GM06990 (cell line): ENCODE measurements at places on chromosomes 3 and 15.
A peak's percentile ranks its signal among the peaks of the same experiment; 100 is the strongest.

GRCh38 chr3:134754768-134755559, 40.1 kb upstream of the EPHB1 start:
- DNase-seq: no peak

GRCh38 chr3:125591116-125591760, 4.1 kb downstream of the OSBPL11 start:
- DNase-seq: no peak

GRCh38 chr3:119690043-119690656, 12.7 kb upstream of the CFAP91 start:
- no peak for DNase-seq

DNA sequence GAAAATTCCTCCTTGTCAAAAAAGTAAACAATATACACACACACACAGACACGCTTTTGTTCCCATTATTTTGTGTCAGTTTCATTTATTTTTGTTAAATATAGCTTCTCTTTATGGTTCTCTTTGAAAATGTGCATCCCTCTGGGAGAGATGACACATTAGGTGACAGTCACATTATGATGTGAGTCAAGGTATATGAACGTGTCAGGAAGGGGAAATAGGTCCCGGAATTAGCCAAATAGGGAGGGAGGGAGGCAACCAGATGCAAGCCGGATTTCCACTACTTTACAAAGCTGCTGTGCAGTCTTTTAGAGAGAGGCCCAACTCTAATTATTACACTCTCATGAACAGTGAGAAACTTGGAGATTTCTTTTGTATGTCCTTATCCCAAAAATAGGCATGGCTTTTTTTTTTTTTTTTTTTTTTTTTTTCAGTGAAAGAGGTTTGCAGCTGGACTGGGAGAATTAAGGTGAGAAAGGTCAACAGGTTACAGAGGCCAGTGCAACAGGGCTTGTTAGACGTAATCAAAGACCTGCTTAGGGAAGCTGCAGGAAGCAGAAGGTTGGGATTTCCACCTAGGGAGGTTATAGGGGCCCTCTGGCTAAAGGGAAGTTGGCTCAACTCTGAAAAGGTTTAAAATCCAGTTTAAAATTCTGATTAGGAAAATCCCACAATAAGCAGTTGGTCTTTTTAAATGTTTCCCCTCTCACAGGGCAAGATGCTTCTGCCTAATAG, 240.5 kb upstream of the UBE2E1 start:
- DNase-seq: no peak

GRCh38 chr15:44471885-44472455, 44.5 kb downstream of the CTDSPL2 start:
- no peak for DNase-seq

GRCh38 chr3:106329521-106329920, 460.7 kb upstream of the CBLB start:
- no peak for DNase-seq

- no peak for DNase-seq
Observed at GRCh38 chr15:42064271-42064670, 30.1 kb downstream of the PLA2G4D start.

- no peak for DNase-seq
Observed at GRCh38 chr15:67072442-67072841, 7.0 kb downstream of the SMAD3 start.

DNA sequence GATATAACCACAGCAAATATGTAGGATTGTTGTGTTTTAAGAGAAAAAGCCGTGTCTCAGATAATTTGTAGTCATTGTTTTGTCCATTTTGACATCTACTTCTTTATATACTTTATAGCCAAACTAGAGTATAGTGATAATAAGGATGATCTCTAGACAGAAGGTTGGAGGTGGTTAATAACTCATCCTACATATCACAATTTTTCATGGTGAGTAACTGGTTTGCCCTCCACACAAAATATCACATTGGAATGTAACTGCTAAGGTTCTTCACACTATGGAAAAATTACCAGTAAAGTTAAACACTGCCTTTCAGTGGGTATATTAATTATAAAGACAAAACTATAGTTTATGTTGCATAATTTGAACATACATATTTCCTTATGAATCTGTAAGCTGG, 380.7 kb downstream of the LPP start:
- DNase-seq: no peak

- DNase-seq: no peak
Observed at GRCh38 chr3:111763968-111764367, 95.1 kb upstream of the PHLDB2 start.

- peak; percentile 37 for DNase-seq
Observed at GRCh38 chr3:103218146-103218545, 783.3 kb downstream of the ZPLD1 start.

- DNase-seq: no peak
Observed at GRCh38 chr3:21105784-21106183, 645.2 kb downstream of the ZNF385D start.

DNA sequence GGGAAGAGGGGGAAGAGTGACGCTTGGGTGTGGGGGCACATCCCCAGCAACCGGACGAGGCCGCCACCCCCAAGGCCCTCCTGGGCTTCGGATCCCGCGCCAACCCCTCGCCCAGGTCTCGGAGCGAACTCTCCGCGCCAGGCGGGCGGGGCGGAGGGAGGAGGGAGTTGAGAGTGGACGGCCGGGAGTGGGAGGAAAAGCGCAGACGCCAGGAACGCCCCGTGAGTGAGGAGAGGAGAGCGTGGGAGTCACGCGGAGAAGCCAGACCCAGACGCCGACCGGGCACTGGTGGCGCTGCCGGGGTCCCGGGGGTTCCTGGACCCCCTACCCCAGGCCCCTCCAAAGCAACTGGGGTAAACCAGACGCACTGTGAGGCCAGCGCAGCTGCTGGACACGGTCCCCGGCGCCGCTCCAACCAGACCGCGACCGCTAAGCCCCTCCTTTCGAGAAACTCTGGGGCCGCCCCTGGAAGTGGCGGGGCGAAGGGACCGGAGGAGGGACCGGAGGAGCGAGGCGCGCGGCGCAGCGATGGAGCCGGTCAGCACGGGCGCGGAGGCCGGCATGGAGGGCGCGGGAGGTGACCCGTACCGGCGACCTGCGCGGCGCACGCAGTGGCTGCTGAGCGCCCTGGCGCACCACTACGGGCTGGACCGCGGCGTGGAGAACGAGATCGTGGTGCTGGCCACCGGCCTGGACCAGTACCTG, at the start of gene EFCC1:
TSS of gene EFCC1 (plus strand) at position 204 of the 705 bp plus-strand sequence. CDS start at position 529, 325 bp downstream.
- no peak for DNase-seq

GRCh38 chr15:92020207-92020606, 166.7 kb downstream of the SLCO3A1 start:
- DNase-seq: no peak

DNA sequence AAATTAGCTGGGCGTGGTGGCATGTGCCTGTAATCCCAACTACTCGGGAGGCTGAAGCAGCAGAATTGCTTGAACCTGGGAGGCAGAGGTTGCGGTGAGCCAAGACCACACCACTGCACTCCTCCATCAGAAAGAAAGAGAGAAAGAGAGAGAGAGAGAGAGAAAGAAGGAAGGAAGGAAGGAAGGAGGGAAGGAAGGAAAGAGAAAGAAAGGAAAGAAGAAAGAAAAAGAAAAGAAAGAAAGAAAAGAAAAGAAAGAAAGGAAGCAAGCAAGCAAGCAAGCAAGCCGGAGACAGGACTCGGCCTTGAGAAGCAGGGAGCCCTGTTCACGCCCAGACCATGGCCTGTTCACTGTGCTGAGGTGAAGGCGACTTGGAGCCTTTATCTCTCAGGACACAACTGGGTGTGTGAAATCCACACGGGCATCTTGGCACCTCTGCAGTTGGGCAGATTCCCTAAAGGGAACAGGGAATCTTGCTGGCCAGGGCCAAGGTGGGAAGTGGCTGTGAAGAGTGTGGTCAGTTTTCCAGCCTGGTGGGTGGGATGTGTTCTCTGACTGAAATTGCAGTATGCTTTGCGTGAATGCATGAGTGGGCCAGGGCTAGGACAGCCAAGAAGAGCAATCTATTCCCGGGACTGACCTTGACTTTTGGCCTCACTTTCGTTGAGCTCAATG, 90.3 kb downstream of the CORO2B start:
- DNase-seq: no peak

GRCh38 chr3:113223475-113224281, 12.3 kb downstream of the BOC start:
- peak; percentile 28 for DNase-seq

GRCh38 chr15:45891766-45892165, 256.9 kb downstream of the SQOR start:
- DNase-seq: no peak

GRCh38 chr3:102000620-102001209, 151.4 kb downstream of the NFKBIZ start:
- no peak for DNase-seq

DNA sequence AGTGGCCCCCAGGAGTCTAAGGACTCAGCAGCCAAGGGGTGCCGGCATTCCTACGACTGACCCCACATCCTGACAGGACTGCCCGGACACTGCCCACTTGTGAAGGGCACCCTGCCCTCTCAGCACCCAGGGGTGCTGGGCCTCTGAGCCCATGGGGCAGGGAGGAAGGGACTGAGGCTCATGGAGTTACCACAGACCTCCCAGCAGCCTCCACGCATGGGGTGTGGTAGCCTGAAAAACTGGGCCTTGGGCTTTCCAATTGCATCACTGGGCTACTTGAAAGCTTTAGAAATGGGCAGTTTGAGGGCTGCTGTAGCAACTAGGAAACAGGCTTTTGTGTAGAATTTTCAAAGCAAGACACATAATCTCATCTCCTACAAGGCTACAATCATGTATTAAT, 13.2 kb downstream of the TKT start:
- DNase-seq: no peak

DNA sequence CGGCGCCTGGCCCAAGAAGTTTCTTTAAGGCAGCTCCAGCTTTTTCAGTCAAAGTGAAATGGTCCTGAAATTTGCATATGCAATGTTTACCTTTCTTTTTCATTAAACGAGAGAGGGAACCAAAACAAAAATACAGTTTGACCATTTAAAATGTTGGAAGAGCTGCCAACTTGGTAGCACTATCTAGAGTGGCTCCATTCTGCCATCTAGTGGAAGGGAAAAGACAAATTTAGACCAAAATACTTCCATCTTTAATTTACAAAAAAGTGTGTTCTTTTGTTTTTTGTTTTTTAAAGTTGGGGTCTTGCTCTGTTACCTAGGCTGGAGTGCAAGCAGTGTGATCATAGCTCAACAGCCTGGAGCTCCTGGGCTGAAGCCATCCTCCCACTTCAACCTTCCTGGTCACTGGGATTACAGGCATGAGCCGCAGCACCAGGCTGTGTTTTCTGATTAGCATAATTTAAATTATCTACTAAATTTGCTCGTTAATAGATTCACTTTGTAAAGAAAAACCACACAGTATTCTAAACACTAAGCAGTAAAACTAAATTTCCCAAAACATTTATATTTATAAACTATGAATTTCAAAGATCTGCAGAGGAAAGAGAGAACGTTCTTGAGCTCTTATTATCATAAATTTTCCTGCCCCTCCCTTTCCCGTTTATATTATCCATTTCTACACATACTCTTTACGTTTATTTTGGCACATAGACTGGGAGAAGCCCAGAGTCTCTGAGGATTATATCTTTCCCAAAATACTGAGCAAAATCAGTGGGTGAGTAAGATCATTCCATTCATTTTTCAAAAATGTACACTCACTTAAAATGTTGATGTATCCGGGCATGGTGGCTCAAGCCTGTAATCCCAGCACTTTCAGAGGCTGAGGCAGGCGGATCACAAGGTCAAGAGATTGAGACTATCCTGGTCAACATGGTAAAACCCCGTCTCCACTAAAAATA, 15.4 kb upstream of the RFC4 start:
- no peak for DNase-seq

DNA sequence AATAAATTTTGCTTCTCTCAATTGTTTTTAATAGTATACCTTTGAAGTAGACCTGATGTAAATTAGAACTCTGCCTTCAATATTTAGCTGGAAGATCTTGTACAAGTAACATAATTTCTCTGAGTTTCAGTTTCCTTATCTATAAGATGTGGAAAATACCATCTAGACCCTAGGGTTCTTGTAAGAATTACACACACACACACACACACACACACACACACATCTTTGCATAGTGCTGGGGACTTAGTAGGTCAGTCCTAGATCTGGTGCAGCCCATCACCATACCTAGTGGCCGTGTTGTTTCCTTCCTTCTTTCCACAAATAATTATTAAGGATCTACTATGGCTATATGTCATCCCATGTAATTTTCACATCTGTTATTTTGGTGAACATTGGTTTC, 11.0 kb downstream of the TRAT1 start:
- DNase-seq: no peak

DNA sequence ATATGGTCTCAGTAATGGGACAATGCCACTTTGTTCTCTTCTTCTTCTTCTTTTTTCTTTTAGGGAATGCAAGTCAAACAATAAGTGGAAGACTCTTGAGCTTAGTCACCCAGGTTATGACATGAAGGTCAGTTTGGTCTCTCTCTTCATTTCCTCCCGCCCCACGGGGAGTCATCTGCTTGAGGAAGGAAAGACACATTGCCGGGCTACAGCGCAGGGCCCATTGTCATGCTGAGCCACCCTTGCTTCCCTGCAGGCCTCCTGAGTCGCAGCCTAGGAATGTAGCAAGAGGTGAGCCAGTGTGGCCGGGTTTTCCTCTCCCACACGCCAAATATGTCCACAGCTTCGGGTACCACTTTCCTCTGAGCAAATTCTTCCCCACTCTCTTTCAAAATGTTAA, 47.6 kb downstream of the RAP2B start:
- no peak for DNase-seq

GRCh38 chr3:198112031-198112430, 152.0 kb downstream of the LMLN start:
- no peak for DNase-seq

DNA sequence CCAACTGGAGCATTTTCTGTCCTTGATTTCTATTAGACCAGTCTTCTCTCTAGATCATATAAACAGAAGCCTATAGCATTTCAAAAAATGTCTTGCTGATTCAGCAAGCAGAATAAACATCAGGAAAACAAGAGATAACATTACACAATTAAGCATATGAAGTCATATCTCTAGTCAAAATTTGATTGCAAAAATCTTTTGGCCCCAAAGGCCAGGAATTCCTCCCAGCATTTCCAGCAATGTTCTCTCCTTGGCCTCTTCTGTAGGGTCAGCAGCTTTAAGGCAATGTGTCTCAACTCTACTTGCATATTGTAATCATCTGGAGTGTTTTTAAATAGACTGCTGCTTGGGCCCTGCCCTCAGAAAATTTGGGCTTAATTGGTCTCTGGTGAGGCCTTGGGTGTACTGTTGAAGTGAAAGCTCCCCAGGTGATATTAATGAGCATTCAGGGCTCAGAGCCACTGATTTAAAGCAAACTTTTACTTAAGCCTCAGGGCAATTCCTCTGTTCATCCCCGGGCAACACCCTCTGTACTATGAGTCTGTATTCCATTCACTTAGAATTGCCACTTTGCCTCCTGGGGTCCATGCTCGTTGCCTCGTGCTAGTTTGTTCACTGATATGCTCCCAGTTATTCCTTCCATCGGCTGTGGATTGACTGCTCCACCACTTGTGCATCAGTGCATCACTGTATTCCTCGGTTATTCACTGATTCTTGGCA, 1072.6 kb downstream of the ROBO2 start:
- no peak for DNase-seq

DNA sequence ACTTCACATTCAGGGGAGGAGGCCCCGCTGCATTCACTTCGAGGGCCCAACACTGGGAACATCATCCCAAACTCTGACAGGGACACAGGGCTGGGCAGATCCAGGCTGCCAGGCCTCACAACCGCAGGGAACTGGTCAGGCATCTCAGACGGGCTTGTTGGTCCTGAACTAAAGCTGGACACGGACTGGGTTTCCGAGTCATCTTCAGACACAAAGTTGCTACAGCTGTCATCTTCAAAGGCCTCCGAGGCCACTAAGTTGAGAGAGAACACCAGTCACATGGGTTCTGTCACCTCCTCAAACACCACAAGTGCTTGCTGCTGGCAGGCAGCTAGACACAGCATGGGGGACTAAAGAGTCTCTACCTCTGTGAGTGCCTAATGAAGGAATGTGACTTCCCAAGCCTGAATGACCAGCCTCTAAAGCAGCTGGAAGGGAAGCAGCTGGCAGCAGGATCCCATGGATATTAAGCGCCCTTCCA, 50.9 kb downstream of the CAPN7 start:
- DNase-seq: no peak
